B cell (primary cell): ENCODE measurements at places on chromosomes 16 and 17. TPM values are rescaled to one million over a fixed set of nuclear protein-coding genes. Genes with fewer than 3 reads are reported as not detected.
A peak's percentile ranks its signal among the peaks of the same experiment; 100 is the strongest.

- H3K27ac ChIP-seq: no peak overlapping the region
- peak; percentile 33 for DNase-seq
- peaks cover 2% of the 10 kb centered on the region for H3K36me3 ChIP-seq
- H3K27me3 ChIP-seq: no peaks in the 10 kb centered on the region
Observed at GRCh38 chr17:2070241-2071023, 15.5 kb downstream of the HIC1 start.

Gene EPN3
- not detected in 2 replicates for total RNA-seq

GRCh38 chr16:19737306-19738038 is 19.4 kb downstream of the IQCK start:
- no peaks in the 10 kb centered on the region for H3K4me1 ChIP-seq
- no peak overlapping the region for H3K4me3 ChIP-seq
- H3K36me3 ChIP-seq: no peaks in the 10 kb centered on the region
- no peak for DNase-seq

GRCh38 chr17:17361543-17361866 is 58.3 kb downstream of the NT5M start:
- H3K4me1 ChIP-seq: no peaks in the 10 kb centered on the region
- DNase-seq: no peak
- H3K27ac ChIP-seq: no peak overlapping the region
- H3K4me3 ChIP-seq: no peak overlapping the region

Gene ZNF207
- 314 and 332 TPM in 2 replicates for total RNA-seq

- H3K4me3 ChIP-seq: no peak overlapping the region
- no peaks in the 10 kb centered on the region for H3K4me1 ChIP-seq
- peaks cover 5% of the 10 kb centered on the region for H3K27me3 ChIP-seq
- H3K36me3 ChIP-seq: no peaks in the 10 kb centered on the region
- DNase-seq: no peak
- no peak overlapping the region for H3K27ac ChIP-seq
Observed at GRCh38 chr17:33085256-33085655, 93.6 kb downstream of the SPACA3 start.

Gene SLC12A3
- total RNA-seq: 4.9 and 5.3 TPM in 2 replicates

DNA sequence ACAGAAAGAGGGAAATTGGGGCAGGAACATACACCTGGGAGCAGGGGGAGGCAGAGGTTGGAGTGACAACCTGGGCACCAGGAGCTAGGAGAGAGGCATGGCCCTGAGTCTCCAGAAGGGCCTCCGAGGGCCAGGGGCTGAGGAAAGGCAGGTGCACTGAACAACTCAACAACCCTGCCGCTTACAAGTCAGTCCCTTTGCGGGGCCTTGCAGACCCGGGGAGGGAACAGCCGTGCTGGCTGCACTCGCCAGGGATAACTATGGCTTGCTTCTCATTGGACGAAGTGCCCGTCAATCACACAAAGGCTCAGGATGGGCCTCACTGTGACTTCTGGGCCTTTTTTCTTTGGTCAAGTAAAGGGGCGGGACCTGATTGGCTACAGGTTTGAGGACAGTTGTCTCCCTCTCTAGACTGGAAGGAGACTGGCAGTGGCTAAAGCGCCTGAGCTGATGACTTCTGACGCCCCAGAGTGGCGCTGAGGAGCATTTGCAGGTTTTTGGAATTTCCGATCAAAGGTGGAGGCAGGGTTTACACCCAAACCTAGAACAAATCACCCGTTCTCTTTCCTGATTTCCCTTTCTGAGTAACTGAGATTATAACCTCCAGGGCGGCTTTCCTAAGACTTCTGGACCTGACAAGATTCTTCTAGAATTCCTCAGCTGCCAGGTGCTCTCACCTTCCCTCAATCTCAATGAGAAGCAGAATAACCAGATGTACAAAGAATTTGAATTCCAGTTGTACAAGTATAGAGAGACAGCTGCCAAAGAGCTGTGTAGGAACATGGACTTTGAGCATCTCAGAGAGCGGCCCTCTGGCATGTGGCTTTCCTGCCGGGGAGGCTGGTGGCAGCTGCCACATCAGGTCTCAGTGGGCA is 27.6 kb upstream of the ST6GALNAC2 start:
- no peaks in the 10 kb centered on the region for H3K27me3 ChIP-seq
- no peaks in the 10 kb centered on the region for H3K36me3 ChIP-seq
- no peak overlapping the region for H3K27ac ChIP-seq
- no peak for DNase-seq

Gene PIK3R5
- 69.9 and 70.0 TPM in 2 replicates for total RNA-seq

Gene KRT28
- not detected in 2 replicates for total RNA-seq

DNA sequence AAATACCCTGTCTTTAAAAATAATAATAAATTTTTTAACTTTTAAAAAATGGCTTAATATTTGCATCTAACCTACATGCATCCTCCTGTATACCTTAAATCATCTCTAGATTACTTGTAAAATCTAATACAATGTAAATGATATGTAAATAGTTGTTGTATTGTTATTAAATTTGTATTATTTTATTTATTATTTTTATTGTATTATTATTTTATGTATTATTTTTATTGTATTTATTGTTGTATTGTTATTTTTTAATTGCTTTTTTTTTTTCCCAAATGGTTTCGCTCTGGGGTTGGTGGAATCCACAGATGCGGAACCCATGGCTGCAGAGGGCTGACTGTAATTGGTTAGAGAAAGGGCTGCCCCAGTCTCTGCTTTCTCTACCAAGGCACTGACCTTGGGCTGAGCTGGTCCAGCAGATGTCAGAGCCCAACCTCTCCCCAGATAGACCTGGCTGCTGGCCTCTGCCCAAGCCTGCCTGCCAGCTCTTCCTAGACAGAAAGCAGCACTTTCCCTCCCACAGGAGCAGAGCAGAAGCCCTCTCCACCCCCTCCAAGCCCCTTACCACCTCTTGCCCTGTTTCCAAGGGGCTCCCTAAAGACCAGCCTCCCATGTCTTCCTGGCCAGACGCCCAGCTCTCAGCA is 183.8 kb downstream of the GSG1L start:
- no peak for DNase-seq
- no peaks in the 10 kb centered on the region for H3K4me1 ChIP-seq
- H3K4me3 ChIP-seq: no peak overlapping the region
- H3K27ac ChIP-seq: no peak overlapping the region
- H3K27me3 ChIP-seq: no peaks in the 10 kb centered on the region

Gene SHCBP1
- total RNA-seq: 1.7 and 4.2 TPM in 2 replicates

DNA sequence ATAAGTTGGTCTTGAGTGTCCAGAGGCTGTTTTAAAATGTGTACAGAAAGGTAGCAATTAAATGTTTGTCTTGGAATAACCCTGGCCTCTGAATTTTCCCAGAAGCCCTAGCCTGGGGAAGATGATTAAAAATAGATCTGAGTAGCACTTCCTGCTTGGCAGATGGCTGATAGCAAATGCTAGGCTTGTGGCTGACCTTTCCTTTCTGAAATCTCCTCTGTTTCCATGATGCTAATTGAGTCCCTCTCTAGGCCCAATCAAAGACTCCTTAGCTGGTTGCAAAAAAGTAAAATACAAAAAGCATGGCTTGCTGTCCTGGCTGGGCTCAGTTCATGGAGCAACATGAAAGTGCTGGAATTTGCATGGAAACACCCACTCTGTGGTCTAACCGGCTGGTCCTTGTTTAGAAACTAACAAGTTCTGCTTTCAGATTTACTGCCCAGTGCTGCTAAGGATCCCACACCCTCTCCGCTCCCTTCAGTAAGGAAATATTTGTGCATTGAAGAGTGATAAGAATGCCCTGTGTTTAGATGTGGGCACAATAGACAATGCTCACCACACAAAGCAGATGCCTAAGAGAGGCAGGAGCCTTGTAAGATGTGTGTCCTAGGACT is 40.8 kb downstream of the YPEL2 start:
- H3K36me3 ChIP-seq: peaks cover 2% of the 10 kb centered on the region
- DNase-seq: peak; percentile 40
- no peaks in the 10 kb centered on the region for H3K27me3 ChIP-seq
- peak overlapping the region; percentile 55 for H3K27ac ChIP-seq
- H3K4me3 ChIP-seq: peak overlapping the region; percentile 2

- no peaks in the 10 kb centered on the region for H3K4me1 ChIP-seq
- H3K4me3 ChIP-seq: no peak overlapping the region
Observed at GRCh38 chr17:78959803-78960202, 19.9 kb downstream of the LGALS3BP start.
